GM12891 (cell line): ENCODE measurements at places on chromosomes 6 and 20.

- no peak for DNase-seq
These were observed 7.3 kb downstream of the IFNGR1 start for GRCh38 chr6:137211910-137212309.

- DNase-seq: no peak
These were observed 8.4 kb upstream of the ZBTB24 start for GRCh38 chr6:109491207-109491938.

DNA sequence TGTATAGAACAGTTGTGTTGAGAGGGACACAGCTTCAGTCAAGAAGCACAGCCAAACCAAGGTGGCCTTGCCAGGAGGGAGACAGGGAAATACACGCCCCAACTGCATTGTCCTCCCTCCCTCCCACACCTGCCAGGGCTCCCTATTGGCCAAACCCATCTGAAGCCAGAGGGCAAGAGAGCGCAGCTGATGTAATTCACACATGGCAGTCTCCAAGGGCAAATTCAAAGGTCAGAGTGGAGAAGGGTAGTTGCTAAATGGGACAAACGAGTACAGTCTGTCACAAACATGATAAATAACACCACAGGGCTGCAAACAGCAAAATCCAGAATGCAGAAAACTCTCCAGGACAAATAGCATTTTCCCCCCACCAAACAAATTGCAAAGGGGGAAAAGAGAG is 23.2 kb upstream of the PPP1R16B start:
- DNase-seq: no peak

DNA sequence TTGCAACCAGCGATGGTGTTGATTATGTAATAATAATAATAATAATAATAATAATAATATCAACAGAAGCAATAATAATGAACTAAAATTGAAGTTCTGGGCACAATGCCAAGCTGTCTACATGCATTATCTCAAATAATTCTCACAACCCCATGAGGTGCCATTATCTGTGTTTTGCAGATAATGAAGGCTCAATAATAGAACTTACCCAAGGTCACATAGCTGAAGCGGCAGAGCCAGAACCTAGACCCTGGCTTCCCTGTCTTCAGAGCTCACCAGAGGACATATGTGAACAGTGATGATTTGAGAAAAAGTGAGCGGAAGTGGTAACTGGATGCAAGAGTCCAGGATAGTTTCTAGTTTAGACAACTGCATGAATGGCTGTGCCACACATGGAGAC is 91.0 kb downstream of the HIVEP1 start:
- no peak for DNase-seq

GRCh38 chr6:136803608-136804007 is 11.3 kb upstream of the MAP3K5 start:
- no peak for DNase-seq

DNA sequence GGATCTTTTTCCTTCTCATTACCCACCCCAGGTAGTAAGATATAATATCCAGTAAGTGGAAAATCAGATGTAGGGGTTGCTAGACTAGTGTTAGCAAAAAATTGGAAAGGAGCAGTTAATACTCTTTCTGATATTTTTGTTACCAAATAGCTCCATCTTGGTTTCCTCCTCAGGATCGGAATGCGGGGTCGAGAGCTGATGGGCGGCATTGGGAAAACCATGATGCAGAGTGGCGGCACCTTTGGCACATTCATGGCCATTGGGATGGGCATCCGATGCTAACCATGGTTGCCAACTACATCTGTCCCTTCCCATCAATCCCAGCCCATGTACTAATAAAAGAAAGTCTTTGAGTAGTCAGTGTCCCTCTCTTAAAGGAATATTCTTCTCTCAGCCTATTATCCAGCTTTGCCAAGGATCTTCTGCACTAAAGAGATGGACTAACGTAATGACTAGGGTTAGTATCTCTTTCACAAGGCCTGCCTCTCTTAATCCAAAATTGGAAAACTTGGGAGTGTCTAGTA is 1.5 kb downstream of the ROMO1 start:
- DNase-seq: no peak

DNA sequence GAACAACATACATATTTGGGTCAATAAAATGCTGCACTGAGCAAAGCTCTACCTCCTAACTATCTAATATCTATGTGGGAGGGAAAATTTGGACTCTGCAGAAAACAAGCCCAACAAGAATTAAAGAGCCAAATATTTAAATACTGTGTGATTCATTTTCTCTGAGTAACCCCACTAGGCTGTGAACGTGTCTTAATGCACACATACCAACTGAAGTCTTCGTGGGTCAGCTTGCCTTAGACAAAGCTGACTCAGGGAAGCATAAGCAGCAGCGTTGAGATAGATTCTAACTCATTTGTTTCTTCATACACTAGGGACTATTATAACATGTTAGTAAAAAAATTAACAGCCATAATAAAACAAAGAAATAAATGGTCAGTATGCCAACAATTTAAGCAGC is 114.3 kb downstream of the GJA1 start:
- no peak for DNase-seq
